NCI-H2081 (cell line): ENCODE measurements at places on chromosomes 3 and 15.

DNA sequence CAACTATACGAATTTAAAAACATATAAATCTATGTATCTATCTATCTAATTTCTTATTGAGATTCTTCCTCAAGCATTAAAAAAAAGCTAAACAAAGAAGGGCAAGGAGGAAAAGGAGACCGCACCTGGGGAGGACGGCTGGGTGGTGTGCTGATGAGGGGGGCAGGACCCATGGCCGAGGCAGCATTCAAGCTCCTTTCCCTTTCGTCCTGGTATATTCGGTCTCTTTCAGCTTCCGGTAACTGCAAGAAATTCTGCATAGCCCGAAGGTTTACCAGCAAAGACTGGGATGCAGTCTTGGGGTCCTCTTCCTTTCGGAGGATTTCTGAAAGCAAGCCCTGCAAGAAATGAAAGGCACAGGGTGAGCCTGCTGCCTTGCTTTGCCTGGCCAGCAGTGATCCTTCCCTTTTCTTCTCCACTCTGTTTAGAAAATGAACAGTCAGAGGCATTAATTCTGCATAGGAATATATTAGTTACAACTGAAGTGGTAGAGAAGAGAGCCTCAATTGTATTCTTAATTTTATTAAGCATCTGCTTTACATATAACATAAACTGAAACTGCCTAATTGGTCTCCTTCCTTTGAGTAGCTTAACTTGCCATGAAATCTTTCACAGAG lies 38.8 kb downstream of the SATB1 start:
- no peak for DNase-seq

GRCh38 chr3:194306109-194306686 lies 44.9 kb downstream of the CPN2 start:
- DNase-seq = peak; percentile 91

- DNase-seq = no peak
Measured at GRCh38 chr15:73602446-73602843, 30.7 kb downstream of the NPTN start.

GRCh38 chr3:99658274-99658673 lies 19.9 kb downstream of the COL8A1 start:
- no peak for DNase-seq

DNA sequence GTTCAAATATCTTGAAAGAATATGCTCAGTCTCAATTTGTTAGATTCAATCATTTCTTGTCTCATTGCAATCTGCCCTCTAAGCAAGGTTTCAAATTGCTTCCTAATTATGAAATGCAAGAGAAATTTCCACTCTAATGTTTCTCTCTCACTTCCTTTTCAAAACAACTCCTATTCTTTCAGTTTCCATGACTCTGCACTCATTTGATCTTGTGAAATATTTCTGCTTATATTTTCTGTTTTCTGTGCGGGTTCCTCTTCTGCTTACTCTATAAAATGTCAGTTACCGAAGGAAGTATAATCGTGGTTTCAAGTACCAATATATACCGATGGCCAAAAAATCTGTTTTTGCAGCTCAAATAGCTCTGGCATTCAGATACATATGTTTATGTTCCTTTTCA lies 521.9 kb upstream of the NAALADL2 start:
- DNase-seq = no peak

GRCh38 chr3:177426878-177427495 lies 229.7 kb upstream of the TBL1XR1 start:
- no peak for DNase-seq
